Hindlimb muscle (tissue), 1 donor: ENCODE measurements at places on chromosomes 6 and 20. TPM values are rescaled to one million over a fixed set of nuclear protein-coding genes. Genes with fewer than 3 reads are reported as not detected.

Gene C20orf144
- 0.12 TPM for polyA plus RNA-seq

Gene MTRF1L
- polyA plus RNA-seq = 21.9 TPM

Gene WFDC9
- polyA plus RNA-seq = not detected

Gene LAMA5
- polyA plus RNA-seq = 96.2 TPM

Gene CASS4
- 6.9 TPM for polyA plus RNA-seq

Gene DEFB129
- not detected for polyA plus RNA-seq

Gene ENPP3
- 0.52 TPM for polyA plus RNA-seq

Gene PBOV1
- not detected for polyA plus RNA-seq

Gene GSTA4
- 45.2 TPM for polyA plus RNA-seq

Gene FILIP1
- polyA plus RNA-seq = 45.4 TPM

Gene SLC52A3
- 0.61 TPM for polyA plus RNA-seq

Gene HCRTR2
- polyA plus RNA-seq = not detected

Gene KCNS1
- 0.04 TPM for polyA plus RNA-seq

Gene INSM1
- polyA plus RNA-seq = 0.14 TPM

Gene RSPH9
- 0.79 TPM for polyA plus RNA-seq

Gene GRM4
- 3.8 TPM for polyA plus RNA-seq

Gene TRIM40
- not detected for polyA plus RNA-seq

Gene SF3B5
- 102 TPM for polyA plus RNA-seq

Gene AGER
- 6.7 TPM for polyA plus RNA-seq

Gene PDE7B
- 7.1 TPM for polyA plus RNA-seq

Gene FAM209B
- not detected for polyA plus RNA-seq

Gene EDN1
- 2.0 TPM for polyA plus RNA-seq

Gene ATP6V1G2
- 4.2 TPM for polyA plus RNA-seq

Gene OOEP
- 0.36 TPM for polyA plus RNA-seq

Gene SLPI
- polyA plus RNA-seq = not detected

Gene RAB44
- 0.12 TPM for polyA plus RNA-seq

Gene CD24
- polyA plus RNA-seq = 7.0 TPM

Gene TASP1
- 6.6 TPM for polyA plus RNA-seq

Gene NCOA5
- 36.6 TPM for polyA plus RNA-seq

Gene CD93
- 66.7 TPM for polyA plus RNA-seq

Gene WFDC5
- not detected for polyA plus RNA-seq

Gene TBX18
- 21.5 TPM for polyA plus RNA-seq

Gene KCNQ2
- 1.8 TPM for polyA plus RNA-seq

Gene ADGRF1
- 0.08 TPM for polyA plus RNA-seq

Gene PM20D2
- 45.4 TPM for polyA plus RNA-seq

Gene RAET1E
- 0.45 TPM for polyA plus RNA-seq

Gene SLC4A11
- 2.3 TPM for polyA plus RNA-seq

Gene MCCD1
- not detected for polyA plus RNA-seq

Gene LPA
- not detected for polyA plus RNA-seq

Gene TGM2
- polyA plus RNA-seq = 14.9 TPM
